Heart left ventricle (tissue), 16 donors: ENCODE measurements at places on chromosomes 3 and 15. TPM values are rescaled to one million over a fixed set of nuclear protein-coding genes. Genes with fewer than 3 reads are reported as not detected.

GPR27 gene
- 3.2 TPM for total RNA-seq

CCR8 gene
- total RNA-seq = not detected

SLC28A2 gene
- not detected for total RNA-seq

SYNPR gene
- total RNA-seq = not detected

MEGF11 gene
- total RNA-seq = not detected

IQCF5 gene
- total RNA-seq = not detected

HMG20A gene
- total RNA-seq = 48.7 TPM

SST gene
- total RNA-seq = not detected

GABRG3 gene
- total RNA-seq = not detected

STAB1 gene
- 41.0 TPM for total RNA-seq

CCR3 gene
- not detected for total RNA-seq

ATP13A3 gene
- 72.7 TPM for total RNA-seq

SERPINI2 gene
- not detected for total RNA-seq

- H3K4me1 ChIP-seq = no peaks in the 10 kb centered on the region
- no peak overlapping the region for H3K27ac ChIP-seq
- no peaks in the 10 kb centered on the region for H3K36me3 ChIP-seq
- no peak for DNase-seq
- no peak overlapping the region for H3K4me3 ChIP-seq
These were observed 244.6 kb upstream of the CCDC54 start for GRCh38 chr3:107132674-107133073.

- H3K27ac ChIP-seq = no peak overlapping the region
- no peaks in the 10 kb centered on the region for H3K4me1 ChIP-seq
- DNase-seq = no peak
- no peak overlapping the region for H3K4me3 ChIP-seq
- H3K36me3 ChIP-seq = no peaks in the 10 kb centered on the region
- no peaks in the 10 kb centered on the region for H3K27me3 ChIP-seq
These were observed 248.8 kb downstream of the SHOX2 start for GRCh38 chr3:157857440-157857839.

GRCh38 chr3:19016851-19017250, 131.5 kb upstream of the KCNH8 start:
- H3K27me3 ChIP-seq = no peaks in the 10 kb centered on the region
- no peaks in the 10 kb centered on the region for H3K4me1 ChIP-seq
- DNase-seq = no peak
- no peak overlapping the region for H3K4me3 ChIP-seq

- H3K27me3 ChIP-seq = no peaks in the 10 kb centered on the region
- H3K27ac ChIP-seq = no peak overlapping the region
- peaks cover 44% of the 10 kb centered on the region for H3K36me3 ChIP-seq
- peaks cover 15% of the 10 kb centered on the region for H3K4me1 ChIP-seq
These were observed 5.5 kb downstream of the ABTB1 start for GRCh38 chr3:127678315-127678599.

DNA sequence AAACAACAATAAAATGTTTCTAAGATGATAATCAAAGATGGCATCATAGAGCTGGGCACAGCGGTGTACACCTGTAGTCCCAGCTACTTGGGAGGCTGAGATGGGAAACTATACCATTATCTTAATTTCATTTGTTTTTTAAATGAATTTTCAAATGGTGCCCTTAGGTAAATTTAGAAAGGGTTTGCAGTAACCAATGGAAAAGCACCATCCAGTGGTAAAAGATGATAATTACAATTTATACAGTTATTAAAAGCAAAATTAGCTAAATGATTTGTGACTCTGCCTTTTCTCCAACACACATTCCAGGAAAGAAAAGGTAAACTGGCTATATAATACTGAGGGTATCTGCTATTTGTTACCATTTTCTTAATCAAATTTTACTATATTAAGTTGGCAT, 14.4 kb upstream of the ANKRD28 start:
- no peak overlapping the region for H3K4me3 ChIP-seq
- H3K4me1 ChIP-seq = no peaks in the 10 kb centered on the region
- no peak for DNase-seq
- no peaks in the 10 kb centered on the region for H3K36me3 ChIP-seq

DNA sequence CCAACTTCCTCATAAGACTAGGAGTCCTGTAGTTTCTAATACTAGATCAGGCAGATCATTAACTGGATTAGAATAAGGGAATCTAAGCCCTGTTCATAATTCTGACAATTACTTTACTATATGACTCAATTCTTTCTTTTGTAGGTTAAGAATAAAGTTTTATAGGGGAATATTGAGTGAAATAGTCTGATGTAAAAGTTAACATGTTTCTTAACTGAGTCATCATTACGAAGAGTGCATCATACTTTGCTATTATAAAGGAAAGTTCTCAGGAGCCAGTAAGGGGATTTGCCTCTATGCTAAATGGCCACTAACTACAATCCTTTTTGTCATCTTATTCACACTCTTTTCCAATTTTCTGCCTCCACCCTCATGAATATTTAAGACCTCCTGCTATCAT, 63.1 kb downstream of the POLQ start:
- H3K4me3 ChIP-seq = no peak overlapping the region
- H3K27ac ChIP-seq = no peak overlapping the region
- no peaks in the 10 kb centered on the region for H3K27me3 ChIP-seq

DNA sequence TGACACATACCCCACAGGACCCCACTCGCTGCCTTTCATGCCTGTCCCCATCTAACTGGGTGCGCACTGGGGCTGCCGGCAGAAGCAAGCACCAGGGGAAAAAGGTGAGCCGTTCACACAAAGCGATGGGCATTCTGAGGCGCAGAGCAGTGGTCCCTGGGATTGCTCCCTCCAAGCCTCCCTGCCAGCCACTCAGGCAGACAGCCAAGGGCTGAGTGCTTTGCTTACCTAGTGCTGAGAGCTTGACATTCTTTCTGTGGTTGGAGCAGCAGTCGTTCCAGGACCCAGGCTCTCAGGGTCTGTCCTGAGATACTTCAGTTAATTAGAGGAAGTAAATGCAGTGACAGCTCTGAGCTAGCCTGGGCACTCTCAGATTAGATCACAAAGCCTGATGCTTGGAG, 5.7 kb downstream of the ESYT3 start:
- peaks cover 16% of the 10 kb centered on the region for H3K4me1 ChIP-seq
- H3K36me3 ChIP-seq = no peaks in the 10 kb centered on the region
- no peak overlapping the region for H3K4me3 ChIP-seq
- DNase-seq = peak; percentile 70
- H3K27ac ChIP-seq = no peak overlapping the region
